ENCODE measurements at places on chromosomes 7 and 10. TPM values are rescaled to one million over a fixed set of nuclear protein-coding genes. Genes with fewer than 3 reads are reported as not detected.
A peak's percentile ranks its signal among the peaks of the same experiment; 100 is the strongest.

- DNase-seq = peak; percentile 58
Observed at GRCh38 chr7:94449151-94449725, 54.5 kb downstream of the COL1A2 start.

- DNase-seq = peak; percentile 92
Observed at GRCh38 chr10:61890881-61891409, 10.6 kb upstream of the ARID5B start.

DNA sequence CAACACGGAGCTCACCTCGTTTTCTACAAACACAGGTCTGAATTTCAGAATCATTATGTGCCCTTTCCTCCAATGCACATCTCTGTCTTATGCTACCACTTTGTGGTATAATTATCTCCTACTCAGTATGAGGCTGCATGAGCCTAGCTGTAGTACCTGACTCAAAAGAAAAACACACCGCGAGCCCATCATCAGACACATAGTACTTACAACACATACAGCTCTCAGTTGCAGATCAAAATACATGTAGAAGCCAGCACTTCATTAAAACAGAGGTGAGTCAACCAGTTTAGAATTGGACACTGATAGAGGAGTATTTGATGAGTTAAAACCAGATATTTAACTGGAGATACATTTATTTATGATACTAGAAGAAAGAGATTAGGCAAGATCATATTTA is 1.4 kb upstream of the RTKN2 start:
- DNase-seq = no peak

DNA sequence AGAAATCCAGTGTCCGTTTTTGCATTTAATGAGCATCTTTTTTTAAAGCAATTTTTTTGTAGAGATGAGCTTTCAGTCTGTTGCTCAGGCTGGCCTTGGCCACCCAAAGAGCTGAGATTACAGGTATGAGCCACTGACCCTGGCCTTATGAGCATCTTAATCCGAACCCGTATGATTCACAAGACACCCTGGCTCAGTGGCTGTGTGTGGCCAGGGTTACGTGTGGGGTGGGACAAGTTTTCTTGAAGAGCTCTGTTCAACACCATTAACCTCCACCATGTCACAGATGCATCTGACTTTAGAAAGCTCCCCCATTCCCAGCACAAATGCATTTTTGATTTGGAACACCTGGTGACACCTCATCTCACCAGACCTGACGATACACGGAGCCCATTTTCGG is 166.5 kb upstream of the PITRM1 start:
- DNase-seq = no peak

- no peak for DNase-seq
Observed at GRCh38 chr7:137423321-137423720, 79.8 kb upstream of the PTN start.

DNA sequence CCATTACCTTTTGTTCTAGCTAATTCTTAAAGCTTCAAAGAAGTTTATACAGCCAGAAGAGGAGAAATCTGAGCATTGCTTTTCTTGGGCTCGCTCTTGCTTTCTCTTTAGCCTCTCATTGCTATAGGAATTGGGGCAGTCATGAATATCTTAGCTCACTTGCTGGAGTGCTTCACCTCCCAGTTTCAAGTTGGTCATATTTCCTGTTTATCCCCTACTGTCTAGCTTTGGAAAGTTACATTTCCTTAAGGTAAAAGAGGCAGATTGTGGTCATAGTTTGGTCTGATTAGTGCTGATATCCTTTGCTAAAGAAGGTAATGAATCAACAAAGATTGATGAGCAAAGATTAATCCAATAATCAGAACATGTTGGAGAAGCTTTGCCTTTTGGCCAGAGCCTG is 77.7 kb upstream of the GLI3 start:
- no peak for DNase-seq

- DNase-seq = peak; percentile 99
Observed at GRCh38 chr10:70267161-70267933, 16.5 kb downstream of the NPFFR1 start.

GRCh38 chr10:115093286-115093775 is at the start of gene ATRNL1:
Gene ATRNL1, plus strand, starts transcription at chr10:115093365. Its CDS starts 386 bp downstream, at chr10:115093751.
- DNase-seq = no peak

DNA sequence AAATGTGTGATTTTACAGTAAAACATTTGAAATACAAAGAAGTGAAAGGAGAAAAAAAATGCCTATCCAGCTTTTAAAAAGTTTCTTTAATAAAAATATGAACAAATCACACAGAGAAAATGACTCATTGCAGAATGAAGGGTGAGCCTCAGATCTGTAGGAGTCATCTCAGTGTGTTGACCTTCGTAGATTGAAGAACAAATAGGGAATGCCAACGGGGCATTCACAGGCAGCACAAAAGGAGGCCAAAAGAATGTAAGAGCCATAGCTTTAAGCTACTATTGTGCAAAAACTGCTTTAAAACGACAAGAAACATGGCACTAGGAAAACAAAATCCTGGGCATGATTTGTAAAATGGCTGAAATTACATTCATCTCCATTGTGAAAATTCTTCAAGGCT is 782.7 kb upstream of the CELF2 start:
- DNase-seq = no peak

DNA sequence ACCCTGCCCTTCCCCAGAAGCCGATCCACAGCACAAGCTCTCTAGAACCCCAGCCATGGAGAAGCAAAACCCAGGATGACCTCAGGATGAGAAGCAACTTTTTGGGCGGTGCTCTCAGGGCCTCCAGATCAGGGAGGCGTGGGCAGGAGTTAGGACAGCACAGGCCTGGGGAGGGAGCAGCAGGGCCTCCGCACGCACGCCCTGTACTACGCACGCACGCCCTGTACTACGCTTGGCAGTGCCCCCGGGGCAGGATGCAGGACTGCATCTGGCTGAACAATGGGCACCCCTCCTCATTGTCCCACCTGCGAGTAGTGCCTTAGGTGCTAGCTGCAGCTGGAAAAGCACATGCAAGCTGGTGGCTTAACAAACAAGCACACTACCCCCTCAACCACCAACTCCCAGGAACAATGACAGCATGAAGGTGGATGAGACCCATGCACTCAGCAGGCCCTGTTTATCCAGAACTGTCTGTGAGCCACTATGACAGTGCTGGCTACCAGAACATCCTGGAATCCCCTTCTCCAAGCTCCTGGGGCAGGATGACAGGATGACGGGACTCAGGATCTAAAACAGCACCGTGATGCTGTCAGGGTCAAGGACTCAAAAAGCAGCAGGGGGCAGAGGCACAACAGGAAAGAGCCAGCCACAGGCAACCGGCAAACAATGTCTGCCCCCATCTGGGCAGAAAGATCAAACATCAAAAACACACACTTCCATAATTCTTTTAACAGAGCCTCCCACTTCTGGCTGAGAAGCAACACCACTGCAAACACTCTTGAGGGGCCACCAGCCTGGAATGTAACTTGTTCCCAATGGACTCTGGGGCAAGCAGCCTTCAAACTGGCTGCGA is 11.8 kb downstream of the PODXL start:
- peak; percentile 19 for DNase-seq

DNA sequence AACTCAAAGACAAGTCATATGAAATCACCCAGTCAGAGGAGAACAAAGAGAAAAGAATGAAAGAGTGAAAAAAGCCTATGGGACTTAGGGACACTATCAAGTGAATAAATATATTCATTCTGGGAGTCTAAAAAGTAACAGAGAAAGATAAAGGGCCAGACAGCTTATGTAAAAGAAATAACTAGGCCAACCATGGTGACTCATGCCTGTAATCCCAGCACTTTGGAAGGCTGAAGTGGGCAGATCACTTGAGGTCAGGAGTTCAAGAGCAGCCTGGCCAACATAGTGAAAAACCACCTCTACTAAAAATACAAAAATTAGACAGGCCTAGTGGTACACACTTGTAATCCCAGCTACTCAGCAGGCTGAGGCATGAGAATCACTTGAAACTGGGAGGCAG is 154.7 kb upstream of the TMEM106B start:
- no peak for DNase-seq

- no peak for DNase-seq
Observed at GRCh38 chr10:20013991-20014750, 197.9 kb downstream of the PLXDC2 start.

DNA sequence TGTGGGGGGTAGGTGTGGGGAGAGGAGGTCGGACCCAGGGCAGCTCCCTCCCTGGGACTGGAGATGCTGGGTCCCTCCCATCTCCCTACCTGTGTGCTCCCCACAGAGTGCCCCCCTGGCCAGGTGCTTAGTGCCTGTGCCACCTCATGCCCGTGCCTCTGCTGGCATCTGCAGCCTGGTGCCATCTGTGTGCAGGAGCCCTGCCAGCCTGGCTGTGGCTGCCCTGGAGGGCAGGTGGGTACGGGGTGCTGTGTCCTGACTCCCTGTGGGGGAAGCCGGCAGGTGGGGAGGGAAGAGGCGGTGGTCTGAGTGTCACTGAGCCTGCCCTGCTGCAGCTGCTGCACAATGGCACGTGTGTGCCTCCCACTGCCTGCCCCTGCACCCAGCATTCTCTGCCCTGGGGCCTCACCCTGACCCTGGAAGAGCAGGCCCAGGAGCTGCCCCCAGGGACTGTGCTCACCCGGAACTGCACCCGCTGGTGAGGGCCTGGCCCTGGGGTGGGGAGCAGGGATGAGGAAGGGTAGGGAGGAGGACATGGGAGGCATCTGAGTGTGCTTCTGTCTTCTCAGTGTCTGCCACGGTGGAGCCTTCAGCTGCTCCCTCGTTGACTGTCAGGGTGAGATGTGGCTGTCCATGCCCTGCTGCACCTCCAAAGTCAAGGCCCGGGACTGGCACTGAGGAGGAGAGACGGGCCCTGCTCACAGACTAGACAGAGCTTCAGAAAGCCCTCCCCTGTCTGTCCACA is 11.7 kb upstream of the ZNF862 start:
- no peak for DNase-seq

- peak; percentile 3 for DNase-seq
Observed at GRCh38 chr10:131094527-131095312, 216.8 kb downstream of the TCERG1L start.

PVRIG gene
- not detected for total RNA-seq

SH2D4B gene
- total RNA-seq = not detected

PGAM2 gene
- total RNA-seq = 0.35 TPM

PTPN12 gene
- total RNA-seq = 26.2 TPM

RTKN2 gene
- total RNA-seq = 26.6 TPM

TRPV5 gene
- not detected for total RNA-seq

RBAK gene
- 7.0 TPM for total RNA-seq

GIMAP2 gene
- total RNA-seq = not detected
